ENCODE measurements at places on chromosomes 2 and 18.

DNA sequence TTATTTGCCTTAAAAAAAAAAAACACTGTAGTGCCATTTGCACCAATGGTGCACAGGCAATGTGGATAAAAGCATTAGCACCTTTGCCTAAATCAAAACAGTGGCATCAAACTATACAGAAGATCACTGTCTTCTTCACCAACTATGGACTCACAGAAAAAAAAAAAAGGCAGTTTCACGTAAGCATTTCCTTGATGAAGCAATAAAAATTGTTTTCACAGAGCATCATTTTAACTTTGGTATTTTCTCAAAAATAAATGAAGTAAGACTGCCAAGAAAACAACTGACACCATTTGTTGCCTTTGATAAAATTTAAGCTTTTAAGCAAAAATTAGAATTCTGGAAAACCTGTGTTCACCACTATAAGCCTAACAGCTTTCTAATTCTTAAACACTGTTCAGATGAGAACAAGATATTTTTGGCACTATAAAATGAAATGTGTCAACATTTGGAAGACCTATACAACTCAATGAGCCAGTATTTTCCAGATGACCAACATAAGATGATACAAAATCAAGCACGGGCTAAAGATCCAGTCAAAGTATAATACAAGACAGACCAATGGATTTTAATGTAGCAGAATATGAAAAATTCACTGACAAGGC is 21.1 kb downstream of the METTL8 start:
- no peak for DNase-seq

GRCh38 chr18:6920099-6920955 is 190.8 kb downstream of the ARHGAP28 start:
- DNase-seq = no peak

DNA sequence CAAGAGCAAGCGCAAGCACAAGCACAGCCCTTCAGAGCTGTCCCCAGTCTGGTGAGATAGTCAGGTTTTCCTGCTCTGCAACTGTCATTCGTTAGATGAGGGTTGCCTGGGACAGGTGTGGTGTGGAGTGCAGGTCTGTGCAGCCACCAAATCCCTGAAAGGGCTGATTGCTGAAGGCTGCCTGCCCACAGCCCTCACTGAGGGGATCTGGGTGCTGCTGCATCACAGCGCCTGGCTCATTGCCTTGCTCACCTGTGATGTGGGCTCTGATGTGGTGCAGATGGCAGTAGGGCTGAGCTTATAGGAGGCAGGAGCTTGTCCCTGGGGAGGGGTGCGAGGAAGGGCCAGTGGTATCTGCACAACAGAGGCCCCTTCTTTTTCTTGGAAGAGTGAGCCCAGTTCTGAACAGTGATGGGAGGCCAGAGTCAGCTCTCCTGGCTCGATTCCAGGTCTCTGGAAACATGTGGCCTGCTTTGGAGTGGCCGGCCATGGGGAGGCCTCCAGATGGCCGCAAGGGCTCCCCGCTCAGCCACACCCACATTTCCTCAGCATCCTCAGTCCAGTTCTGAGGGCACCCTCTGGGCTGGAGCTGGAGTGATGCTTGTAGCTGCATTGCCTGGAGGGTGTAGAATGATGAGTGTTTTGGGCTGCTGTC is 11.4 kb downstream of the UBE2F start:
- no peak for DNase-seq

DNA sequence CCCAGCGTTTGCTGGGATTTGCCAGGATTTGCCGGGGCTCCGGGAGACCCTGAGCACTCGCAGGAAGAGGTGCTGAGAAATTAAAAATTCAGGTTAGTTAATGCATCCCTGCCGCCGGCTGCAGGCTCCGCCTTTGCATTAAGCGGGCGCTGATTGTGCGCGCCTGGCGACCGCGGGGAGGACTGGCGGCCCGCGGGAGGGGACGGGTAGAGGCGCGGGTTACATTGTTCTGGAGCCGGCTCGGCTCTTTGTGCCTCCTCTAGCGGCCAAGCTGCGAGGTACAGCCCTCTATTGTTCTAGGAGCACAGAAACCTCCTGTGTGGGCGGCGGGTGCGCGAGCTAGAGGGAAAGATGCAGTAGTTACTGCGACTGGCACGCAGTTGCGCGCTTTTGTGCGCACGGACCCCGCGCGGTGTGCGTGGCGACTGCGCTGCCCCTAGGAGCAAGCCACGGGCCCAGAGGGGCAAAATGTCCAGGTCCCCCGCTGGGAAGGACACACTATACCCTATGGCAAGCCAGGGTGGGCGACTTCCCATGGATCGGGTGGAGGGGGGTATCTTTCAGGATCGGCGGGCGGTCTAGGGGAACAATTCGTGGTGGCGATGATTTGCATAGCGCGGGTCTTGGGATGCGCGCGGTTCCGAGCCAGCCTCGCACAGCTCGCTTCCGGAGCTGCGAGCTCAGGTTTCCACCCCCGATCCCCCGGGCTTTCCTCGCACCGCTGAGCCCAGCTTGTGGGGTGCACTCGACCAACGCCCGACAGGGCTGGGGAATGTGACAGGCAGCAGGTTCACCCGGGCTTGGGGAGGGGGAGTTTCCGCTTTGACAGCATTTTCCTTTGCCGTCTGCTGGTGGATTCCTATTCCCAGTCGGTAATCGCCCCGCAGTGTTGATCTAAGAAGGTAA is 2.8 kb downstream of the ONECUT2 start:
- DNase-seq = no peak

- no peak for DNase-seq
Measured at GRCh38 chr2:101038455-101039255, 36.6 kb downstream of the RPL31 start.

DNA sequence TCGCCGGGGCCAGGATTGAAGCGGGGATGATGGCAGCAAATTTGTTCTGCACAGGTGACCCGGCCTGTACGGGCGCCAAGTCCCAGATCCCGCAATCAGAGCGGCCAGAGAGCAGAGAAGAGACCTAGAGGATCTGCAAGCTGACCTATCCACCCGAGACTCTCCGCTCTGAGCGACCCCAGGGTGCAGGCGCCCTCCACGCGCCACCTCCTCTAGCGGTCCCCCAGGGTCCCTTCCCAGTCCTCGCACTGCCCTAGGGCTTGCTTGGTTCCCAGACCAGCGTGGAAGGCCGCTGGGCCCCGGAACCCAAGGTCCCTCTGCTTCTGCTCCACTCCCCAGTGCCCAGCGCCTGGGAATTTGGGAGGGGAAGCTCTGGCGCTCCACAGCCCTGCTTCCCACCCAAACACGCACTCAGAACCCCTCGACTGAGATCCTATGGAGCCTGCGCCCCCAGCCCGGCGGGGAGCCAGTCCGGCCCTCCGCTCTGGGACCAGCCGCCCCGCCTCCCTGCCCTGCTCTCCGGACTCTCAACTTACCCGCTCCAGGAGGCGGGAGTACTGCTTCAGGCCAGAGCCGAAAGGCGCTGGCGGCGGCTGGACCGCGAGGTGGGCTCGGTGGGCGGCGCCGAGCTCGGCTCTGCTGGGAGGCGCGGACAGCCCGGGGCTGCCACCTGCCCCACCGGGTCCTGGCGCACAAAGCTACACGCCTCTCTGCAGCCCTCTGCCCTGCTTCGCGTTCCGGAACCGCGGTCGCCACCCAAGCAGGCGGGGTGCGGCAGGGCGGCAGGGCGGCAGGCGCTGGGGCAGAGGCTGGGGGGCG is 3.0 kb upstream of the SIX3 start:
- DNase-seq = no peak

DNA sequence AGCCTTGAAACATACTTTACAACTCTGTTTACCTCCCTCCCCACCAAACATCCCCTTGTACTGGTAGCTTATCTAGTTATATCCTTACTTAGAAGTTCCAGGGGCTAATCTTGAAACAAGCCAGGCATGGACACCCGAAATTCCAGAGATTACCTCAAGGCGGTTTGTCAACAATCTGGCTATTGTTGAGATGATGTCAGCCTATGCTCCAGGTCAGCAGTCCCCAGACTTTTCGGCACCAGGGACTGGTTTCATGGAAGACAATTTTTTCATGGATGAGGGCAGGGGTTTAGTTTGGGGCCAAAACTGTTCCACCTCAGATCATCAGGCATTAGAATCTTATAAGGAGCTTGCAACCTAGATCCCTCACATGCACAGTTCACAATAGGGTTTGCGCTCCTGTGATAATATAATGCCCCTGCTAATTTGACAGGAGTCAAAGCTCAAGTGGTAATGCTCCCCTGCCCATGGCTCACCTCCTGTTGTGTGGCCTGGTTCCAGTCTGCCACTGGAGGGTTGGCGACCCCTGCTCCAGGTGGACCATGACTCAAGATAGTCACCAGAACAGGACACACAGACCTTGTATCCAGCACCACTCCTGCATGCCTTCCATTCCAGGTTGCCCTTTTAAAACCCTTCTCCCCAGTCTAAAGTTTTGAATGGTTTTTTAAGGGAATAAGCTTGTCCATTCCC is 171.2 kb downstream of the SPAG16 start:
- DNase-seq = no peak

DNA sequence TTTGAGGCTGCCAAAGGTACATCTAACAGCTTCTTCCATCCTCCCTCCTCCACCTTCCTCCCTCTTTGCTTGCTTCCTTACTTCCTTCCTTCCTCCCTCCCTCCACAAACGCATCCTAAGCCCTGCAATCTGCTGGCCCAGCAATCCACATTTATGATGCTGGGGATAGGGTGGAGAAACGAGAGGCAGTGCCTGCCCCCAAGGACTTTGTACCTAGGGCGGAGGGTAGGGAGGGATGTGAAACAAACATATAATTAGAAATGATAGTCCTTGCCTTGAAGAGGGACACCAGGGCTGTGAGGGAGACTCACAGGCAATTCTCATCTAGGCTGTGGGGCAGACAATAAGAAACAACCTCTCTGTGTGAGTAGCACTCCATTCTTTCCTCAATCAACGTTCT is 188.3 kb downstream of the ANKRD30B start:
- no peak for DNase-seq

DNA sequence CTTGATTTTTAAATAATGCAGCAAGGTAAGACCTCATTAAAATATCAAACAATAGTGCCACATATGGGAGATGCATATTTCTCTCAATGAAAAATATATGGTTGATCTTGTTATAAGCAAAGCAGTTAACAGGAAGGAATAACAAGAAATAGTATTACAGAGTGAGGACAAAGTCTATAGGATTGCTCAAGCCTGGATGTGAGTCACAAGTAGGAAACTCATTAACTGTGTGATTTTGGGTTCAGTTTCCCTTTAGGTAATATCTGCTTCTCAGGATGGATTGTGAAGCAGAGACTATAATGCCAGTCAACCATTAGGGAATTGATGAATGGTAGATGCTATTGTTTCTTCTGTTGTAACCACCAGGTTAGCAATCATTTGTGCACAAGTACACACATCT is 42.9 kb upstream of the SPHKAP start:
- DNase-seq = no peak

DNA sequence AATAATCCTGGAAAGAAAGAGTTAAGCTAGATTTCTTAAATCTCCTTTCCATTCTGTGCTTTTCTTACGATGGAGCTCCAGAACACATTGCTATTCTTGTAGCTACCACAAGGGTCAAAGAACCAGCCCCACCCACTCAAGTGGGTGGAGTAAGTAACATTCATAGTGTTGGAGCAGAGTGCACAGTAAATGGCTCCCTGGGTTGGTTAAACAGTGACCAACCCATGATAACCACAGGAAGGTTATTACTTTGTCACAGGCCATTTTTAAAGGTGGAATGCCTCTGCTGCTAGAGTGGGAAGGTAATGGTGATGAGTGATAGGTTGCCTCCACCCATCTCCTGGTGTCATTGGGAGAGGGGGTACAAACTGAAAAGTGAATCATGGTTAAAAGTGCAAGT is 13.9 kb downstream of the ARPC2 start:
- DNase-seq = no peak

DNA sequence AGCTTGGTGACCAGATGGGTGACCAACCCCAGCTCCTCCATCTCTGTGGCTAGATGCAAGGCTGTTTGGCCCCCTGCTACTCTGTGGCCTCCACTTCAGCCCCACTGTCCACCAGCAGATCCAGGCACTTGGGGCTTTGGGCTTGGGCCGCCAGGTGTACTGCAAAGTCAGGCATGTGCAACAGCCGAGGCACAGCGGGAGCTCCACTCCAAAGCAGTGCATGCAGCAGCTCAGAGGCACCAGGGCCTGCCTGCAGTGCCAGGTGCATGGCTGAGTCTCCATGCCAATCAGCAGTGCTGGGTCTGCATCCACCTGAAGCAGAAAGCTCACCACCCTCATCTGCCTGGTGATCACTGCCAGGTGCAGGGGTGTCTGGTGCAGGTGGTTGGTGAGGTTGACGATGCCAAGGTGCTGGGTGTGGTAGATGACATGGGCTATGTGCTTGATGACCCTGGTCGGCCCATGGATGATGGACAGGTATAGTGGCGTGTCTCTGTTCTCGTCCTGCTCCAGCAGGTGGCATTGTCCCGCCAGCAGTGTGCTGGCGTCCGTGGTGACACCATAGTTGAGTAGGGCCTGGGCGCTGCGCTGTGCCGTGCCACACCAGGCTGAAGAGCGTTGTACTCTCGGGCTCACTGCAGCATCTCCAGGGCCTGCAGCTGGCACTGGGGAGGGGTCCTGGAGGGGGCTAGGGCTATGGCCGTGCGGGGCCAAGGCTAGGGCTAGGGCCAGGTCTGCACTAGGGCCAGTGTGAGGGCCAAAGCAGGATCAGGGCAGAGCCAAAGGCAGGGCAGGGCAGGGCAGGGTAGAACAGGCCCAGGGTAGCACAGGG is 1.0 kb upstream of the ANKRD62 start:
- no peak for DNase-seq

DNA sequence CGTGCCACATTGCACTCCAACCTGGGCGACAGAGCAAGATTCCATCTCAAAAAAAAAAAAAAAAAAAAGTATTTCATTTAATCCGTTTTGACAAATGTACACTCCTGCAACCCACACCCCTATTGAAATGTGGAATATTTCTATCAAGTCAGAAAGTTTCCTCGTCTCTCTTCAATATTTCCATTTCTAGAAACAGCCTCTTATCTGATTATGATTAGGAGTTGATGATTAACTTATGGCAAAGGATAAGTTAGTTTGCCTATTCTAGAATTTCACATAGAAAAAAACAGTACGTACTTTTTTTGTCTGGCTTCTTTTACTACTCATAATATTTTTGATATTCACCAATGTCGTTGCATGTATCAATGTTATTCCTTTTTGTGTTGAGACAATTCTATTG is 107.1 kb upstream of the DNMT3A start:
- no peak for DNase-seq

DNA sequence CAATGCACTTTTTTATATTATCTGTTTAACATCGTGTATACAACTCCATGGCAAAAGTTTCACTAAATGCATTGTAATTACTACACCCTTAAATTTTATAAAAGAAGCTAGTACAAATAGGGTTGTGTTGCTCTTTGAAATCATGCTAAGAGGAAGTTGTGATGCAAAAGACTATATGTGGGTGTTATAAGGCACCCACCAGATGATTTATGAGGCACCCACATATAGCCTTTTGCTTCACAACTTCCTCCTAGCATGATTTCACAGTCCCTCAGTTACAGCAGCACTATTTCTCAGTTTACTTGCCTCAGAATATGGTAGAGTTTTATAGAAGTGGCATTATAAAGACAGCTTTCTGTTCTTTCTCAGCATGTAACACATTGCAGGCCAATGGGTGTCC is 277.3 kb upstream of the DOK6 start:
- no peak for DNase-seq

DNA sequence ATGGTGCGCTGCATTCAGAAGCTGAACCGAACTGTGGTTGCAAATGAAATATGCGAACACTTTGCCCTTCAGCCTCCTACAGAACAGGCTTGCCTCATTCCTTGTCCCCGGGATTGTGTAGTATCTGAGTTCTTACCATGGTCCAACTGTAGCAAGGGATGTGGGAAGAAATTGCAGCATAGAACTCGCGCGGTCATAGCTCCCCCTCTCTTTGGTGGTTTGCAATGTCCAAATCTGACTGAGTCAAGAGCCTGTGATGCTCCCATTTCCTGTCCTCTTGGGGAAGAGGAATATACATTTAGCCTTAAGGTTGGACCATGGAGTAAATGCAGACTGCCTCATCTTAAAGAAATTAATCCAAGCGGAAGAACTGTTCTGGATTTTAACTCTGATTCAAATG is 291.4 kb downstream of the THSD7B start:
- DNase-seq = no peak

Data from amniotic stem cell (primary cell).